Left lung (tissue), 14 donors: ENCODE measurements at places on chromosomes 11 and 22. TPM values are rescaled to one million over a fixed set of nuclear protein-coding genes. Genes with fewer than 3 reads are reported as not detected.

Gene PRDX5
- total RNA-seq: 165 TPM

Gene RBMXL2
- not detected for total RNA-seq

Gene CDHR5
- total RNA-seq: not detected

Gene DCDC1
- total RNA-seq: 0.09 TPM

Gene HBG2
- total RNA-seq: not detected

DNA sequence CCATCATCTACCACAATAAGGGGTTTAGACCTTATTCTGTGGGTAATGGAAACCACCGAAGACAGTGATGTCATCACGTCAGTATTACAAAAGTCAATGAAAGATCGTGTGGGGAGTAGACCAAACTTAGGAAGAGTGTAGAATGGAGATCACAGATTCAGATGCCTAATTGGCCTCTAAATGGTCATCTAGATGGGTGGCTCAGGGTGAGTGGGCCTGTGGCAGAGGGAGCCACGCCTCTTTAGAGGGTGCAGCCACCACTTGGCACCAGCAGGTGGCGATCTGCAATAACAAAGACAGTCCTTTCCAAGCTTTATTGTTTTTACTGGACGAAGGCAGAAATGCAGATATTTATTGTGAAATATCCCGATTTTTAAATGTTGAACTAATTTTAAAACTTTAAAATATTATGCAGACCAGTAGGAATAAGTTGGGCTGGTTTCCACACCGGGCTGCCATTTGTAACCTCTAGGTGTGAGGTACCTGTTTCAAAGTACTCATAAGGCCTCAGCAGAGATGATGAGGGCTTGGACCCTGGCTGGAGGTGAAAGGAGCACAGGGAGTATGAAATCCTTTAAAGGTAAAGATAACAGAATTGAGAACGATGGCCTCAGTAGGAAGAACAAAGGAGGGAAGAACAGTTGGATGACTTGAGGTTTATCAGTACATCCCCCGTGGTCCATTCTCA lies 222.0 kb downstream of the DBX1 start:
- no peaks in the 10 kb centered on the region for H3K27me3 ChIP-seq
- no peak overlapping the region for H3K27ac ChIP-seq
- H3K4me1 ChIP-seq: no peaks in the 10 kb centered on the region
- peak; percentile 27 for DNase-seq

DNA sequence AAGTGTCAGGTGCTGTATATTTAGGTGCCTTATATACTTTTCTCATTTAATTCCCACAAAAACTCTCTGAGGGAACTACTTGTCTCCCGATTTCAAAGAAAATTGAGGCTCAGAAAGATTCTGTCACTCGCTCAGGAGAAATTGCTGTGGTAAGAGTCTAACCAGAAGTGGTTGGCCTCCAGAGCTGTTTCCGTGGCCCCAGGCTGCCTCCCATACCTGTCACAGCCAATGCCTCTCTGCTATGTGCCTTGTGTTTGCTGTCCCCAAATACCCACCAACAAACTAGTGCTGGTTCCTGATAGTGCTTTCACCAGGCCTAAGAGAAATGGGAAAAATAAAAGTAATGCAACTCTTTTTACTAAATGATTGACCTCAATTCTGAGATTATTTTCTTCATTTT lies 21.0 kb upstream of the TMEM86A start:
- no peaks in the 10 kb centered on the region for H3K36me3 ChIP-seq
- H3K27me3 ChIP-seq: no peaks in the 10 kb centered on the region
- H3K4me3 ChIP-seq: no peak overlapping the region
- no peaks in the 10 kb centered on the region for H3K4me1 ChIP-seq

DNA sequence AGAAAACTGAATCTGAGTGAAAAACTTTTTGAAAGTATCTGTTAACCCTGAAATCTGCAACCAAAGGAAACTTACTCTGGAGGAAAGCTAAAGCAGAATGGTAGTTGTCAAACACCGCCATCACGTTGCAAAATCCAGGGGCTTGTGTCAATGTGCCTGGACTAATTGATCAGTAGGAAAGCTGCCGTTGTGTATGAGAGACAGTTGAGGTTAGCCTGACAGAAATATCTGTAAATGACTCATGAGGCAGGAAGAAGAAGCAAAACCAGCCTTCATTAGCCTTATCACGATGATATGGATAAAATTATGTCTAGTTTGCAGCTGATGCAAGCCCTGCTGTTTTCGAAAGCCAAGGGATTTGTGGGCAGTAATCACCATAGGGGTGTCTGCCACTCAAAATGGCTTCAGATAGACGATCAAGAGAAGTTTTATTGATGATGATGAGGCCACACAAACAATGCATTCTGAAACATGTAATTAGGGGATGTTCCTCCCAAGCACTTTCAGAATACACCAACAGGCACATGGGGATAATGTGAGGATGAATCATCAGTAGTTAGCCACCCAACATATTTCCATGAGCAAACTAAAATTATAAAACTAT lies 8.9 kb downstream of the SCGB1A1 start:
- no peak overlapping the region for H3K4me3 ChIP-seq
- peaks cover 64% of the 10 kb centered on the region for H3K4me1 ChIP-seq
- no peaks in the 10 kb centered on the region for H3K27me3 ChIP-seq

- no peaks in the 10 kb centered on the region for H3K27me3 ChIP-seq
- H3K36me3 ChIP-seq: no peaks in the 10 kb centered on the region
- no peak overlapping the region for H3K4me3 ChIP-seq
- H3K27ac ChIP-seq: peak overlapping the region; percentile 64
Observed at GRCh38 chr11:60389279-60389910, 6.9 kb upstream of the MS4A14 start.
